ENCODE measurements at places on chromosomes 7 and 10. TPM values are rescaled to one million over a fixed set of nuclear protein-coding genes. Genes with fewer than 3 reads are reported as not detected.
A peak's percentile ranks its signal among the peaks of the same experiment; 100 is the strongest.

DNA sequence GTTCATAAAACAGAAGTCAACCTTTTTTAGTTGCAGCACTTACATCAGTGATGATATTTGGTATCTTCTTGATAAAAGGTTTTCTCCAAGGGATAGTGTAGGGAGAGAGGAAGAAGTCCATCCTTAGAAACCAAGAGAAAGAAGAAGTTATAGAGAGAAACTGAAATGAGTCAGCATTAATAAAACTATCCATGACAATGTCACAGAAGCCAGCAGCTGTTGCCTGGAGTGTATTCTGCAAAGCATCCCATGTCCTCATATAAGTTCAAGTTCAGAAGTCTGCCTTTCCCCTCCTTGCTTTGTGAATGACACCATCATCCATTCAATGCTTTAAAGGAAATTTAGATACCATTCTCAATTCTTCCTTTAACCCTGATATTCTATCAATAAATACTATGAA, 14.4 kb upstream of the COL1A2 start:
- DNase-seq = no peak

DNA sequence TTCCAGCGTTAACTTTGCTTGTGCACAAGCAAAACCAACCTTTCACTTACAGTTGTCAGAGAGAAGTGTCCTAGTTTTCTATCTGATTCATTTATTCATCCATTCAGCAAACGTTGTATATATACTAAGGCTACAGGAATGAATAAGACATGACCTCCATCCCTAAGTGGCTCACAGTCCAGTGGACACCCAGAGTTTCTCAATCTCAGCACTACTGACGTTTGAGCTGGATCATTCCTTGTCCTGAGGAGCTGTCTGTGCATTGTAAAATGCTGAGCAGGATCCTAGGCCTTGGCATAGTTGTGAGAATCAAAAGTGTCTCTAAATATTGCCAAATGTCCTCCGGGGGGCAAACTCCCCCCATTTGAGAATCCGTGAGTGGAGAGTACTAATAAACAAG, 166.7 kb upstream of the PRKCQ start:
- no peak for DNase-seq

DNA sequence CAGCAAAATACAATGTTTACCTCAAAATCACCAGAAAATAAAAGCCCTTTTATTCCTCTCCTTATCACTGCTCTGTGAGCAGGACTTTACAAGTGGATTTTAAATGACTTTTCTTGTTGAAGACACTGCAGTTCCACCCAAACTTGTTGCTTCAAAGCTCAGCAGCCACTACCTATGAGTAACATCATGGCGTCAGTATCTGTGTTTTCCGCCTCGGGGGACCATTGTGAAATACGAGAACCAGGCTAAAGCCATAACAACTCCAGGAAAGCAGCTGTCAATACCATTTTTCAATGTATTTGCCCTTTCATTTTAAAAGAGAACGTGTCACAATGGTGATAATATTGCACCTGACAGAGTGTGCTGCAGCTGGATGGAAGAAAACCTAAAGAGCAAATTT, 284.0 kb upstream of the RNF32 start:
- no peak for DNase-seq

DNA sequence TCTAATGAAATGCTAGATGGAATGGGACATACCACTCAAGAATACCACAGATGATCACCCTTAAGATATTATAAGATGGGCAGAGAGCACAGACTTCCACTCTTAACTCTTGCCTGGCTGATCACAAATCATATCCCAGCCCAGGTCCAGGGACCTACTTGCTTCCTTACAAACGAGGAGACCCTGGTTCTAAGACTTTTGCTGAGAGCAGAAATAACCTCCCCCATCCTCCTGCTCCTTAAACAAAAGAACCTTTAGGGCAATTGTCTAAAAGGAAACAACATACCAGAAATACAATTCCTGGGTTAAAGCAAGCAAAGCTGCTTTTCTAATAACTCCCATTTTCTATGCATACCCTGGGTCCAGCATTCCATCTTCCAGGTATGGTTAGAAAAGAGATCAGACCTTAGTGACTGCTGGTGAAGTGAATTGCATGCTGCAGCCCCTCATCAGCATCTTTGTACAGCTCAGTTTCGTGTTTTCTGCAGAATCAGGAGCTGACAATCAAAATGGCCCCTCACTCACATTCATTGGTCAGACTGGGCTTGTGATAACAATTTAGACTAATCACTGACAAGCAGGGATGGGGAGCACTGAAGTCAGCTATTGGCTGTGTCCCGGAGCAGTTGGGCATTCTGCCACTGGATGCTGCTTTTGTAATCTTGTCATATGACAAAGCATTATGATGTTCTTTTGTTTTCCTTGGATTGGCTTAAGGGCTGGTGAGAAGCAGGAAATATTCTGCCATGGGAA, 14.6 kb downstream of the IFIT3 start:
- DNase-seq = no peak

DNA sequence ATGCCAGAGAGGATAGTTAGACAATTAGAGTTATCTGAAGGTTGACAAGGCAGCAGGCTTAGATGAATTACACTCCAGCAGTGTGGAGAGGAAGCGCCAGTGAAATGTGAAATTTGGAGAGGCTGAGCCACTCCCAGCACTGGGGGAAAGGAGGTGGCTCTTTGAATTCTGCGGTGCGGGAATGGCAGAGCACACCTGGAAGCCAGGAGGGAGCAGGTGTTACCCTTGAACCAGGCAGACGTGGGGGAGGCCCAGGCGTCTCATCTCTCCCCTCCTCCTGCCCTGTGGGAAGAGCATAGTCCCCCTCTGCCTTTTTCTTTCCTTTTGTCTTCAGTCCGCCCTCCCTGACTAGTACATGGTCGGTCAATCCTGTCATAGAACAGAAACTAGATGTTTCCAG, 203.1 kb downstream of the DPP6 start:
- no peak for DNase-seq

DNA sequence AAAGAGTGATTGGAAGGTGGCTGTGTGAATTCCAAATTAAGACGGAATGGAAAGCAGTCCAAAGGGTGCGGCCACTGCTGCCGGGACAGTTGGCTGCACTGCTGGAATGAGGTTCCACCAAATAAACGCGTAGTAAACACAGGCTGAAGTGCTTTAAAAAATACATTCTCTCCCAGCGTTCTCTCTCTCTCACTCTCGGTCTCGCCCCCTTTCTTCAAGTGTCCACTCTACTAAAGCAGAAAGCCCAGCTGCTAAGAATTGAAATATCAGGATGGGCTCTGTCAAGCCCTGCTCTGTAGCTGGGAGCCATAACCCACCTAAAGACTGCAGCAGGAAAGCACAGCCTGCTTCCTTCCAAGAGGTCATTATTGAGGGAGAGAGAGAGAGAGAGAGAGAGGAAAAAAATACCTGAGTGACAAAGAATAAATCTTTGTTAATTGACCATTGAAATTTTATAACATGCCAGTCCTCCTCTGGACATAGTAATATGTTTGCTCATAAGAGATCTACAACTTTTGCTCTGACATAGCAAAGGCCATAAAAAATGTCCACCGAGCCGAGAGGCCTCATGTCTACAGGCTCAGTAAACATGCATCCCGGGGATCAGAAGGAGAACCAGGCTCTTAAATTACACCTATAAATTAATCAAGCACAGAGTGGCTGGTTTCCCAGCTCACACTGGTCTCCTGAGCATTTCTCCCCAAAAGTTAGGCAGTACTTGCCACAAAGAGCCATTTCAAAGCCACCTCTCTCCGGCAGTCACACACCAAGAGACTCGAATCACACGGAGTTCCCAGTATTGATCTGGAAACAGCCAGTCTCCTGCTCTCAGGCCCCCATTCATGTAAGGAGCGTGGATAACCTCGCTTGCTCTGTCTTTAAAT, 72.8 kb downstream of the FGFR2 start:
- DNase-seq = no peak

- DNase-seq = no peak
Observed at GRCh38 chr10:113820507-113820906, 33.4 kb downstream of the DCLRE1A start.

GRCh38 chr7:46512891-46513413, 591.9 kb upstream of the IGFBP3 start:
- DNase-seq = no peak

DNA sequence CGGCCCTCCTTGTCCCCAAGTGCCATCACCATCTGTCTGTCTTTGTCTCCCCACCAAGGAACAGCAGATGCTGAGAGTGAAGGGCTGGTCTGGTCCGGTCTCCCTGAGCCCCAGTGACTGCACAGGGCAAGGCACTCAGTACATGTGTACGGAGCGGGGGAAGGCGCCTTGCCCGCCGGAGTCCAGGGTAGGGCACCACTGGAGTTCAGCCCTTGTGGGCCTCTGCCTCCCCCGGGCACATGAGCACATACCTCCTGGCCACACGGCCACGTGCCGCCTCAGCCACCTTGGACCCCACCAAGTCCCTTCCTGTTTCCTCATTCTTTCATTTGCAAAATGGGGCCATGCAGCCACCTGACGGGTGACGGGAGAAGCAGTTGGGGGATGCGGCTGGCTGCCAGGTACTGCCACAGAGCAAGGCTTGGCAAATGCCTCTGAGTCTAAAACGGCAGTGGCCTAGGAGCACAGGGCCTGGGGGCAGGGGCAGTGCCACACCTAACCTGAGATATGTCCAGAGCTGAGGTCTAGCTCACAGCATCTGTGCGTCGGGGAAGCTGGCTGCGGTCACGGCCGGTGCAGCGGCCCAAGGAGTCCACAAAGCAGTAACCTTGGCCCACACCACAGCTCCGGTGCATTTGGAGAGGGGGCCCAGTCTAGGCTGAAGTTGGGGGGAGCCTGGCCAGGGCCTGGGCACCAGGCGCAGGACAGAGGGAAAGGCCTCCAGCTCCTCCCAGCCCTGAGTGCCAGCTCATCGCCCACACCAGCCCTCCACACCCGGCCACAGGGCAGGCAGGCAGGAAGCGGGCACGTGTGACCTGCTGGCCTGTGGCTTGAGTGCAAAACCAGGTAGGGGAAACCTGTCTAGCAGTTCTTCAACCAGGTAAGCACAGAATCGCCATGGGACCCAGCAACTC, 5.2 kb downstream of the ADAP1 start:
- DNase-seq = no peak

- DNase-seq = no peak
Observed at GRCh38 chr7:80505900-80506500, 5.9 kb downstream of the GNAT3 start.

DNA sequence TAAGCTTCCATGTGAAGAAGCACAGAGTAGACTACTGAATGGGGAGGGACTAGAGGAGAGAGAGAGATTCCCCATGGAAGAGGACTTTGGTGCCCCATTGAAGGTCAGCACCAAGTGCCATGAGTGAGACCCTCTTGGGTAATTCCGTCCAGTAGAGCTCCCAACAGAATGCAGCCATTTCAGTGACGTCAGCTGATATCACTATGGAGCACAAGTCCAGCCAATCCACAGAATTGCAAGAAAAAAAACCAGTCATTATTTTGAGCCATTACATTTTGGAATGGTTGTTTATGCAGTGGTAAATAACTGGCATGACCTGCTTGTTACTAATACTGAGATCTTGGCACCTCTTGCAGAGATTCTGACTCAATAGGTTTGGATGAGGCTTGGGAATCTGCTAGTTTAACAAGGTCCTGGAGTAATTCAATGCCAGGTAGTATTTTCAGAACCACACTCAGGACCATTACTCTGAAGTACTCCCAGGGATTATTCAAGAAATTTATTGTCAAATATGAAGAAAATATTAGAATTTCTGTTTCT, 52.6 kb upstream of the SP8 start:
- DNase-seq = no peak

- DNase-seq = no peak
Observed at GRCh38 chr10:96585736-96586418, 935 bp downstream of the TM9SF3 start.

GRCh38 chr10:49612513-49613164, 1.2 kb upstream of the CHAT start:
- DNase-seq = no peak

DNA sequence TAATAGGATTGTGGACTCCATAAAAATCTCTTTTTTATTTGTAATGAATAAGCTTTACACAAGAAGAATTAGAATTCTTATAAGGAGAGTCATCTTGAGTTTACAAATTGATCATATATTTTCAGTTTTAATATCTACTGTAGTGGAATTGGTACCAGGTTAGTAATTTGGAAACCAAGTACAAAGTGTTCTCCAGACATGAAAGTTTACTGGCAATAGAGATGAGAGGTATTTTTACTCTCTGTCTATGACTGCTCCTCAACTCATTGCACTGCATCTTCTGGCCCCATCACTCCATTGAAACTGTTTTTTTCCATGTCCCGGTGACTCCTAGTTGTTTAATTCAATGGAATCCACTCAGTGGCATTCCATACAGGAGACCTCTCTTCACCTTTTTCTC, 164.5 kb upstream of the SMIM30 start:
- DNase-seq = no peak

- no peak for DNase-seq
Observed at GRCh38 chr7:2475678-2476015, 551 bp downstream of the GRIFIN start.

DNA sequence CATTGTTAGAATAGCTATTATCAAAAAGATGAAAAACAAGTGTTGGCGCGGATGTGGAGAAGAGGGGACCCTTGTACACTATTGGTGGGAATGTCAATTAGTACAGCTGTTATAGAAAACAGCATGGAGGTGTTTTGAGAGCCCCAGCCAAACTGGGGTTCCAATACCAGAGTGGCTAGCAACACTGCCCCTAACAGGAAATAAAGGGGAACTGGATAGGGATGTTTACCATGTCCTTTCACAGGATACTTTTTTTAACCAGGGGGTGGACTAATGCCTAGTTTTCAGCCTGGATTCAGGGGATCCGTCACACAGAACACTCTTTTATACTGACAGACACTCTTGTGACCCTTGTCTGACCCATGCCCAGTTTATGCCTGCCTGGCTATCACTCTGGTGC, 6.9 kb upstream of the GSTK1 start:
- DNase-seq = no peak

GRCh38 chr10:98384531-98385133, 30.4 kb downstream of the PYROXD2 start:
- DNase-seq = no peak

GRCh38 chr7:98881561-98882315, 3.4 kb downstream of the TRRAP start:
- no peak for DNase-seq

DNA sequence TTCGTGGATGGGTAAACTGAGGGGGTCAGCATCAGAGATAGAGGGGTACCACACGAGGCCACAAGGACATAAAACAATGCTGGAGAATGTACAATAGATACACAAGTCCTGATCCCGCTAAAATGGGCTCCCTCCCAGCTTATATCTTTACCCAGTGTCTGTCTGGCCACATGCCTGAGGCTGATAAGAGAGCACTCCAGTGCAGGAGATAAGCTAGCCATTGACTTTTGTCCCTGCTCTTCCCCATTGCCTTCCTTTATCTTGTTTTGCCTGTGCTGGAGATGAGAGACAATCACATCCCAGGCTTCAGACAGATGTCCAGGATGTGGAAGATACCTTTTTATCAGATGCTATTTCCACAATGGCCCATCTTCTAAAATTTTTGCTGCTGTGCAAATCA, 6.0 kb downstream of the GAD2 start:
- DNase-seq = no peak

GRCh38 chr10:511101-511848, 178.2 kb downstream of the DIP2C start:
- DNase-seq = peak; percentile 67

- DNase-seq = no peak
Observed at GRCh38 chr7:134870781-134871180, 91.3 kb downstream of the CALD1 start.

- no peak for DNase-seq
Observed at GRCh38 chr7:68679459-68680234, 918.6 kb upstream of the AUTS2 start.

Gene LIPF
- not detected for total RNA-seq

Gene OGDHL
- 1.3 TPM for total RNA-seq

Gene ZNF511
- total RNA-seq = 93.8 TPM

Gene CTTNBP2
- 1.0 TPM for total RNA-seq

Gene IQUB
- total RNA-seq = 0.59 TPM

Gene ANXA8
- total RNA-seq = 0.72 TPM
